ENCODE measurements at places on chromosomes 7 and 10.

DNA sequence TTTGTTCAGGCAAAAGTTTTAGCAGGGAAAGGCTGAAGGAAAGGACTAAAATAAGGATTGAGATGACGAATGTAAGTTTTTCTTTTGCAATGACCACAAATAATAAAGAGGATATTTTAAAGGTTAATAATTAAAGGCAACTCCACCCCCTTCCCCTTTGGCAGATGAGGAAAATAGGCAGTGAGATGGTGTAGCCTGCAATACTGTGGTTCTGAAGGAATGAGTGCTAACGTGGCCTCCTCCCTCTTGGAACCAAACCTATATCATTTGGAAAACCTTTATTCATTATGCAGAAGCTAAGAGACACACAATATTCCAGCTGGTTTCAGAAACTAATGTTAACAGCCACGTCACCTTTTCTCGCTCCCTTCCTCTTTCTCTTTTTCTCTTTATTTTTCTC lies 70.9 kb upstream of the COL1A2 start:
- DNase-seq: no peak

GRCh38 chr10:116985611-116986010 lies 19.4 kb downstream of the SHTN1 start:
- no peak for DNase-seq

GRCh38 chr7:11579141-11579540 lies 252.9 kb downstream of the THSD7A start:
- DNase-seq: no peak

DNA sequence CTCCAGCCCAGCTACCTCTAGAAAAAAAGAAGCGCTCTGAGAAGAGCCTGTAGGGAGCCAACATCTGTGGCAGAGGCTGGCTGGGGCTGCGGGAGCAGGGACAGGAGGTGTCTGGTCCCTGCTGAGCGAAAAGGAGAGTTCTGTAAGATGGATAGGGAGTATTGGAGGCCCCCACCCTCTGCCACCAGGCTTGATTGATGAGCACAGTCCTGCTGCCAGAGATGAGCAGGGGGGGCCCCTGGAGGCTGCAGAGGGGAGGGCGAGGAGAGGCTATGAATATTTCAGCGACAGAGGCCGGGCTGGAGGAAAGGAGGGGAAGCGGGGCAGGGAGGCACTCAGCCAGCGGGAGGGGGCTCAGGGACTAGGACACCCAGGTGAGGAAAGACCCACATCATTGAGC lies 44.5 kb upstream of the HSPB1 start:
- no peak for DNase-seq

DNA sequence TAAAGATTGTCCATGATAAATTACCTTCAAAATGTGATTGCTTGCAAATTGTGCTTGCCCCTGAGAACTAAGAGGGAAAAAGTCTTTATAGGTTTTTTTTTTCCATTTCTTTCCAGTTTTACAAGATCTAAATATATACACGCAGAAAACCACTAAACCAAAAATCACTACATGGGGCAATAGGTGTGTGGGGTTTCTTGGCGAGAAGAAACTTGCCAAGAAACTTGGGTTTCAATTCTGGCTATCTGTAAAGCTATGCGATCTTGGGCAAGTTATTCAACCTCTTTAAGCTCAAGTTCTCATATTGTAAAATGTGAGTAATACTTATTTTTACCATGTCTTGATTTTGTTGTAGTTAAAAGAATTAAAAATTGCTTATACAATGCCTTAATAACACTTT lies 17.0 kb downstream of the CUBN start:
- peak; percentile 55 for DNase-seq

DNA sequence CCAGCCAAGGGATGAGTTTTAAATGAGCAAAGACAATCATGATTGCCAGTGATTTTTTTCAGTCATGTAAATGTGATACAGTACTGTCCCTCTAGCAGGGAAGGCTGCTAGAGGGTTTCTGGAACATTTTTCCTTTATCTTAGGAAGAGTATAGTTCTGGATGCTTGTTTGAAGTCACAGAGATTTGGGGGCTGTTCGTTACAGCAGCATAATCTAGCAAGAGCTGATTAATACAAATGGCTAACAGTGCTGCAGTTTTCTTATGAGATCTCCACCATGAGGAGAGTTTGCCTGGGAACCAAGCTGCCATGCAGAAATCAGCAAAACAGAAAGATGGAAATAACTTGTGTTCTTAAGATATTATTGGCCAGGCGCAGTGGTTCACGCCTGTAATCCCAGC lies 7.9 kb upstream of the PPA1 start:
- DNase-seq: no peak

DNA sequence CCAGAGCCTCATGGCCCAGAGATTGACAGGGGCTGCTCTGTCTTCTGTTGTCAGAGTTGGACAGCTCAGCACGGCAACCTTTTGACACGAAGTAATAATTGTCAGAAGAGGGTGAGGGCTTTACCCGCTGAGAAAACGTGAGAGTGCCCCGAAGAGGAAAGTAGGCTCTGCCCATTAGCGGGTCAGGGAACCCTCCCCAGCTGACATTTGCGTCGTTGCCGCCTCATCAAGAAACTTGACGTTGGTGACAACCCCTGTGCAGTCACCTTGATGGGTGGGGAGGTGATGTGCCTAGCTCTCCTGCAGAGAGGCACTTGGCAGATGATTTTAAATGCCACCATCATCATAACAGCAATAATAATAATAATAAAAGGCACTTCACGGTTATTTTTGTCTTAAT lies 202.1 kb downstream of the USP6NL start:
- no peak for DNase-seq

DNA sequence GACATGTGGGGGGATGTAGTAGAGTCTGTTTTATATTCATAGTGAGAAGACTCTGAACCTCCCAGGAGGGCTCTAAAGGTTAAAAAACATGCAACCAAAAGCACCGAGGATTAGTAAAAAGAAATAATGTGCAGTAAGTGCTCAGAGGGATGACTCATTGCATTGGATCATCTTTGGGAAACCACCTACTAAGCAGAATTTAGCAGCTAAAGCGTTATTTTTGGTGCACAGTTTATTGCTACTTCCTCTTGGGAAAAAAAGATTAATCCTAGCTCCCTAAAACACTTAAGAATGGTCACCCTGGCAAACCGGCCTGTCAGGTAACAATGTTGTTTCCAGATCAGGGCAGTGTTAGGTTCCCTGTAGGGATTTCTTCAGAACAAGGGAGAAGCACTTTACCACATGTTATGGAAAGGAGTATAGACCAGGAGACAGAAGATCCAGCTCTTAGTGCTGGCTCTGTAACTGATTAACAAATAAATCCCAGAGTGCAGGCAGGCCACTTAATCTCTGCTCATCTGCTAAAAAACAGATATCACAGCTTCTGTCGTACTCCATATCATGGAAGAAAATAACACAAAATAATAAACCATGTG lies 44.8 kb upstream of the FAM133B start:
- peak; percentile 87 for DNase-seq

GRCh38 chr10:67520924-67521520 lies 175.0 kb downstream of the CTNNA3 start:
- peak; percentile 37 for DNase-seq

GRCh38 chr7:2530071-2530987 lies 10.8 kb downstream of the LFNG start:
- DNase-seq: peak; percentile 75

- DNase-seq: no peak
Measured at GRCh38 chr10:130711072-130711471, 574.9 kb downstream of the GLRX3 start.

DNA sequence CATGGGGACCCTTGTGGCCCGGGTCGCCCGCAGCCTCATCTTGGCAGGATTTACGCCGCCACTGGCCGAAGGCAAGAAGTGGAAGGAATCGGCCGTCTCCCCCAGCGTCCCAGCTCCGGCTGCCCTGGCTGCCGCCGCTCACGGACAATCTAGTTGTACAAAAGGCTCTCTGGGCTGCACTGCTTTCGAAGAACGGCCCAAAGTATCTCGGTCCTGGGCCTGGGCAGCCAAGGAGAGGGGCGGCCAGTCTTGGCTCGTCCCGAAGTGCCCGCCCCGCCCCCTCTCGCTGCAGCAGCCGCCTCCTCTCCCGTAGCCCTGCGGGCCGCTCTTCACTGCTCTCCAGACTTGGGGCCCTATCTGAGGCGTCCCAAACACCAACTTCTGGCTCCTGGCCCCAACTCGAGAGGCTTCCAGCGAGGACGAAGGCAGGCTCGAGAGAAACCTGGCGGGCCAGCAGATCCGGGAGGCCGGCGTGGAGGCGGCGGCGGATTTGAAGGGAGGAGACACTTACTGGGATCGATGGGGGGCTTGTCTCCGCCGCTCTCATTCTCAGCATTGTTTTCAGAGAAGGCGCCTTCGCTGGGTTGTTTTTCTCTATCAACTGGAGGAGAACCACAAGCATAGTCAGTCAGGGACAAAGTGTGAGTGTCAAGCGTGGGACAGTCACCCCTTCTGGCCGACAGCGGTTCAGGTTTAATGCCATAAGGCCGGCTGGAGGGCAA lies 809 bp downstream of the HOXA9 start:
- no peak for DNase-seq

- no peak for DNase-seq
Measured at GRCh38 chr10:125547010-125547650, 135.8 kb downstream of the TEX36 start.

DNA sequence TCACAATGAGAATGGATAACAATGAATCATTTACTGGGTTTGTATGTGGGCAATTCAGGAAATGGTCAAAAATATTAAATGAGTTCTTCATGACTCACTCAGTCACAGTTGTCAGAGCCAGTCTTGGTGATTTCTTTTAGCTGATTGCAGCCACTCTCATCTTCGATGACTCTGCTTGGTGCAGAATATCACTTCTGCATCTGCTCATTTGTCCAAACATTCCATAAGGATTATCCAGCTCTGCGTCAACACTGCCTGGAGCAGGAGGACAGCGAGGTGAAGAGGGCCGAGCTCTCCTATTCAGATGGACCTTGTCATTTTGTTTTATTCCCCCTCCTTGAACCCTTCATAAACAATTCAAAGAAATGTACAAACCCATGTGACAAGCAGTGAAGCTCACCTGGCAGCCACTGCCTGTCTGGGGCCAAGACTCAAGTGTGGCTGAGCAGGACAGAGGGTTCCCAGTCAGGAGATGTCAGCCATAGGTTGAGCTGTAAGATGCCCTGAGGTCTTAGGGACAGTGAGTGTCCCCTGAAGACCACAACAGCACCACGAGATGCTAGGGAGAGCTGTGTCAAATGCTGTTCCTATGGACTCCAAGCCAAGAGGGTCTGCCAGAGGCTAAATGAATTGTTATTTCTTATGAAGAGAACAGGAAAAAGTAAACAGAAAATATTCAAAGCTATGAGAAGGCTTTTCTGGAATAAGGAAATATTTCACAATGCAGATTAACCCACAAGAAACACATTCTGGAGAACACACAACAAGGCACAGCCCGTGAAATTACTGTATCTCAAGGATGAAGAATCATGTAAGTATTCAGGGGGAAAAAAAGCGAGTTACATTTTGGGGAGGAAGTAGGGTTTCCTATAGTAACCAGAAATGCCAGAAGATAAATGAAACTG lies 33.1 kb upstream of the EGFR start:
- DNase-seq: peak; percentile 98
